ENCODE measurements at places on chromosomes 12 and 14. TPM values are rescaled to one million over a fixed set of nuclear protein-coding genes. Genes with fewer than 3 reads are reported as not detected.

Gene AKAP3
- 3.2 TPM for total RNA-seq

DNA sequence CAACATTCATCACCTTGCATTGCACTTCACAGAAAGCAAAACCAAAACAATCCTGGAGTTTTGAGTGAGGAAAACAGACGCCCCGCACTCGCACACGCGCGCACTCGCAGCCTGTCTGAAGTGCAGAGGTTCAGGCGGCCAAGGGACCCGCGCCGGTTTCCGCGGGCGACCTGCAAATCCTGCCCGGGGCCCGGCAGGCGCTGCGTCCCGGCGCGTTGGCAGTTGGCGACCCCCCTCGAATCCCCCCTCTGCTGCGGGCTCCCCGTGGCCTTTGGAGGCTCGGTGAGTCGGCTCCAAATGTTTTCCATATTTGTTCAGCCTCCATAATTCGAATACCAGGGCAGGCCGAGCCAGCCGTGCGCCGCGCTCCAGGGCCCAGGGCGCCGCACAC lies at the start of gene SSPN:
TSS of gene SSPN (plus strand) at position 324 of the 391 bp plus-strand sequence. CDS start 100 bp downstream, outside the sequence.
- DNase-seq, result peak; percentile 46

DNA sequence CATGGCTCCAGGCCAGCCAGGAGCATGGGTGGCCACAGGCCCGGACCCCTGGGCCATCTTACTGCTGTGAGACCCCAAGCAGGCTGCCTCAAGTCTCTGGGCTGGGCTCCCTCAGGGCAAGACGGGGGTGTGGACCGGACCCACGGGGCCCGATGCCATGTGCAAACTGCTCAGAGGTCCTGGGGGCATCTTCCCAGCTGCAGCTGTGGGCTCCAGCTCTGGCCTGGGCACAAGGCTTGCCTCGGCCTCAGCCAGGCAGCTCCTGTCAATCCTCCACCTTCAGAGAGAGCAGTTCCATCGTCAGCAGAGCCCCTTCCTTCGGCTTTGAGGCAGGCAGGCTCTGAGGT lies 12.4 kb upstream of the GPR132 start:
- DNase-seq, result no peak

DNA sequence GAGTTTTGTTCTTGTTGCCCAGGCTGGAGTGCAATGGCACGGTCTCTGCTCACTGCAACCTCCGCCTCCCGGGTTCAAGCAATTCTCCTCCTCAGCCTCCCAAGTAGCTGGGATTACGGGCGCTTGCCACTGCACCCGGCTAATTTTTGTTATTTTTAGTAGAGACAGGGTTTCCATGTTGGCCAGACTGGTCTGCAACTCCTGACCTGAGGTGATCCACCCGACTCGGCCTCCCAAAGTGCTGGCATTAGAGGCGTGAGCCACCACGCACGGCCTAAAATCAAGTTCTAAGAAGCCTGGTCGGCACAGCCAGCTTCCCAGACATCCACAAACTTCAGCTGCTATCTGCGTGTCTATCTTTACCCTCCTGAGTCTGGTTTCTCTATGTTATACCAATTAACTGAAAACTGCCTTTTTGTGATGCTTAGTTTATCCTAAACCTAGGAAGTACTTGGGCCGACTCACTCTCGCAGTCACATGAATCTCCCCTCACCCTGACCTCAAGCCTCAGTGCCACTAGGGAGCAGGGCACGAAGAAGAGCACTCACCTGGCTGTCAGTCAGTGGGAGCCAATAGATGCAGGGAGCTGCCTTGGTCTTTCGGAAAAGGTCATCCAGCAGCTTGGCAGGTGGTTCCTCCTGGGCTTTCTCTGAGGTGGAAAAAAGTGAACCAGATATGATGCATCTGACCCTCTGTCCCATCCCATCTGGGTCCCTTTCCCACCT lies 3.4 kb upstream of the CDH24 start:
- no peak for DNase-seq

DNA sequence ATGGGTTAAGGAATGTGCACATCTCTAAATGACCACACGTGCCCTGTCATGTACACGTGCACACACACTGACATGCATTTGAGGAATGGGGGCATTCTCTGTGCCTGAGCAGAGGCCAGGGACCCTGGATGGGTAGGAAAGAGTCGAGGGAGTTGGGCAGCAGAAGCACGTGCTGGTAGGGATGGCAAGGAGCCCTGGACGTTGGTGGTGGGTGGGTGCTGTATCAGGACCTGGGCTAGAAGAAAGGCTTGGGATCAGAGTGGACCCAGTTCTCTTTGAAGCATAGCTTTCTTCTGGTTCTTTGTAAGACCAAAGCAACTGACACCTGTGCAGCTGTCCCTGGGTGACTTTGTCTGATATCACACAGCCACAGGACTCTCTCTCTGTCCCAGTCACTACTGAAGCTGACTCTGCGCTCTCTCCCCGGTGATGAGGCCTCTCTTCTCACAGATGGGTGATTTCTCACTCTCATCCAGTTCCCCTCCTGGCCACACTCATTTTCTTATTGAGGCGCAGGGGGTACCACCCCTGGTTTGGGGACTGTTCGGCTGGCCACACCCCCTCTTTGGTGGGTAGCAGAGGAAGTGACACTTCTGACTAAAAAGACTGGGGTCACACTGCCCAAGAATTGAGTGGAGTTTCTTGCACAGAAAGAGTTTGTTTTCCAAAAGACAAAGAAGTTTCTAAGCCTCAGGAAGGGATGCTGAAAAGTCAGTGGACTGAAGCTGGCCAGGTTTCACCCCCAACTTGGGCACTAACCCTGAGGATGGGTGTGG lies 171.7 kb upstream of the RTL1 start:
- no peak for DNase-seq

DNA sequence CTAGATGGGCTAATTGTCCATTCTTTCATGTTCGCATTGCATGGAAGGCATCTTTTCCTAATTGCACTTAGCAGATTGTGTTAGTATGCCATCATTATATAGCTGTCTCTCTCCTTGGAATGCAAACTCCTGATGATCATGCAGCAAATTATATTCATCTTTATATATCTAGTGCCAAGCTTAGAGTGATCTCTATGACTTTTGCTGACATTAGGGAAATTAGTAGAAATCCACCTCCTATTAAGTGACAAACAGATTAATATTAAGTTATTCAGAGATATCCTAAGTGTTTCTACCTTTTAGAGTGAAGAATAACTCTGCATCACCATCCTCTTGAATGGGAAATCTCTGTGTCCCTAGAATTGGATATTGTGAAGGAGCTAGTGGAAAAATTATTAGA lies 185.6 kb downstream of the FOXG1 start:
- no peak for DNase-seq

GRCh38 chr12:69071091-69071370 lies 138.1 kb upstream of the CPM start:
- DNase-seq, result no peak

- DNase-seq, result no peak
These were observed 34.2 kb upstream of the TCL1B start for GRCh38 chr14:95651821-95652583.

GRCh38 chr12:27332407-27332713 lies 276 bp upstream of the BMAL2 start:
- DNase-seq, result no peak

DNA sequence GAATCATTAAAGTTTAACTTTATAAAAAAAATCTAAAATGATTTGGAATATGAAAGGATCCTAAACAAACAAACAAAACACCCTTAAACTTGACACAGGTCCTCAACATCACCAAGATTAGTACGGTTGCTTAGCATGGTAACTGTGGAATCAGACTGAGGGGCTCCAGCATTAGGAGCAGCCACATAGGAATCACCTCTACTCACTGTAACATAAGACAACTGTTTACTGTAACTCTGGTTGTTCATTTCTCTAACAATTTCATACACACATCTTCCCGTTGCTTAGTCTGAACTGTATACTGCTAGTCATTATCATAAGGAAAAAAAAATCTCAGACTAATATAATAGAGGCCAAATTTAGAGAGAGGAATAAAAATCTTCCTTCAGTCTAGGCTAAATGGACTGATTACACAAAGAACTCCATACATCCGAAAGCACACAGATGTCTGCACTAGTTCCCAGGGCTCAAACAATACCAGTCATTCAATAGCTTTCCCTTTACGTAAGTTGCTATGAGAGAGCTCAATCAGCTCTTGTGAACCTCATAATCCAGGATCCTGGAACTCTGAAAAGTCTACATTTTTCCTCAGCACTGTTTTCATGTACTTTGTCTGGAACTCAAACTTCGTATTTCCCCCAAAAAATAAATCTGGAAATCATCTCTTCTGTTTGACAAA lies 26.0 kb downstream of the LRP6 start:
- DNase-seq, result no peak
